ENCODE measurements at places on chromosomes 6 and 20. TPM values are rescaled to one million over a fixed set of nuclear protein-coding genes. Genes with fewer than 3 reads are reported as not detected.

GRCh38 chr6:91486200-91486599 lies 899.3 kb upstream of the MAP3K7 start:
- no peak for DNase-seq

GRCh38 chr6:107470364-107470763 lies 11.0 kb upstream of the PDSS2 start:
- DNase-seq, result no peak

DNA sequence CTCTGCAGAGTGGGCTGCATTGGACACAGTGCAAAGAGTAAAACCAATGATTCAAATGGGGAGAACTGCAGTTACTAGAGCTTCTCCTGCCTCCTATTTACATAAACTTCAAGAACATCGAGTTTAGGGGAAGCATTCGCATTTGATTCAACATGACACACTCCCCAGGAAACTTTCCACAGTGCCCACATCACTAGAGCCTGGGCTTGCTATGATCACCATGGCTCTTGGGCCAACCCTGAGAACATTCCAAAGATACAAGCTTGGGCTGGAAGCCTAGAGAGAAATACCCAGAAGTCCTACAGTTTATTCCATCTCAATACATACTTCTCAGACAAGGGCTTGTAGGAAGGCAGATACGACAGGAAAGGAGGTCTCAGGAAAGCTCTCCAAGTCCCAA lies 337.9 kb downstream of the CD83 start:
- DNase-seq, result no peak

- DNase-seq, result no peak
Observed at GRCh38 chr6:119482850-119483285, 133.3 kb upstream of the MAN1A1 start.

DNA sequence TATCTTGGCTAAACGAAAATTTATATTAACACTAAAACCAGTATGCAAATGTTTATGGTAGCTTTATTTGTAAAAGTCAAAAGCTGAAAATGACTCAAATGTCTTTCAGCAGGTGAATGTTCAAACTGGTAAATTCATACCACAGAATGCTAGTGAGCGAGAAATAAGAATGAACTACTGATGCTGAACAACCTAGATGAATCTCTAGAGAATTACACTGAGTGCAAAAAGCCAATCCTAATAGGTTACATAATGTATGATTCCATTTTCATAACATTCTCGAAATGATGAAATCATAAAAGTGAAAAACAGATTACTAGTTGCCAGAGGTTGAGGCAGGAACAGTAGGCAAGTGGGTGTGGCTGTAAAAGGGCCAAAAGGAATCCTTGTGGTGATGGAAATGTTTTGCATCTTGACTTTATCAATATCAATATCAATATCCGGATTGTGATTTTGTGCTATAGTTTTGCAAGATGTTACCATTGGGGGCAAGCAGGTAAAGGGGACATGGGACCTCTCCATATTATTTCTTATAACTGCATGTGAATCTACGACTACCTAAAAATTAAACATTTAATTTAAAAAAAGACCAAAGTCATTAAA lies 26.1 kb downstream of the ZNF311 start:
- no peak for DNase-seq

- DNase-seq, result no peak
Observed at GRCh38 chr6:167140589-167141474, 16.9 kb downstream of the GPR31 start.

GRCh38 chr6:27136077-27136644 lies 111.3 kb upstream of the PRSS16 start:
- no peak for DNase-seq

- DNase-seq, result no peak
Observed at GRCh38 chr20:40980828-40981310, 47.8 kb upstream of the TOP1 start.

DNA sequence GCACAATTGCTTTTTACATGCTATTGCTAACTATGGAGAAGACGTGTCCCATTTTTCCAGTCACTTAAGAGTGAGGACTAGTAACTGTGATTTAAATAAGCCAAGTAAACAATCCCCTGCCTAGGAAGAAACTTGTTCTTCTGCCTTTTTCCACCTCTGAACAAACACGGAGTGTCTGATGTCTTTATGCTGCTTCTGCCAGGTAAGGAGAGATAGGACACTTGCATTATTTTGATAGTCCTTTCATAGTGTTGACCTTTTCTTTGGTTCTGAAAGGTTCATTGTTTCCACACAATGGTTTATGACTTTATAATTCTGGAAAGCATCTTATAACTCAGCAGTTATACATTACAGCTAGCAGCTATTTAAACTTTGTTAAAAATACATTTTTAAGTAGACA lies 8.4 kb downstream of the LRP11 start:
- DNase-seq, result no peak

DNA sequence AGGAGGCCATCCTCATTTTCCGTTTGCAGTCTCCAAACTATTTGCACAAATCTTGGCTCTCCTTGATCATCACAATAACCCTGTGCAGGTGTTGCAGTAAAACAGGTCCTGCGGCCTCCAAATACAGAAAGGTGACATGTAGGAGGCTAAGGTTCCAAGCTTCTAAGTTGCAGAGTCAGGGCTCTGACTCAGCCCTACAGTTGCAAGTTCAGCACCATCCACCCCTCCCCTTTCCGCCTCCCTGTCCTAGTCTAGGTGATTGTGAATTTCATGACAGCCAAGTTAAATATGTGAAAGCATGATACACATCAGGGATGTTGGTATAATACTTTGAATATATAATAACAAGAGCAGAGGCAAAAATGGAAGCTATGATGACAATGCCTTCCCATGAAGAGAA lies 317.3 kb upstream of the CDH4 start:
- DNase-seq, result no peak

GRCh38 chr20:63688228-63689045 lies 8.0 kb upstream of the TNFRSF6B start:
- no peak for DNase-seq

GRCh38 chr6:157236040-157236725 lies 87.1 kb downstream of the TMEM242 start:
- peak; percentile 18 for DNase-seq

GRCh38 chr20:33372993-33373441 lies 28.3 kb downstream of the CDK5RAP1 start:
- no peak for DNase-seq

GRCh38 chr20:13736436-13737191 lies 48.1 kb downstream of the ESF1 start:
- DNase-seq, result no peak

DNA sequence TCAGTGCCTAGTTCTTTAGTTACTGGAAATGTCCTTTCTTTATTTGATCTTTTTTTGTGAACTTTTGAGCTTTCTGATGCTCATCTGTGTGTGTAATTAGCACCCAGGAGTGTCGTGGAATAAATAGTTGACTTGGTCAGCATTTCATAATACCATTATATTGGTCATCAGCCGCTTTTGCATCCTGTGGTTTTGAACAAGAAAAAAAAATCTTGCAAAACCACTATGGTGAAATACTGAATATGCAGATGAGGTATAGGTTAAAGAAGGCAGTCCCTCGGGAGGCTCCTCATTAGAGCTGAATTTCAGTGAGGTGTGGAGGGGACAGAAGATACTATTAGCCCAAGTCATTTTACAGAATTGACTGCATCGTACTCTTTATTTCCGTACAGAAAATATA lies 90.1 kb downstream of the FOXO3 start:
- DNase-seq, result no peak

DNA sequence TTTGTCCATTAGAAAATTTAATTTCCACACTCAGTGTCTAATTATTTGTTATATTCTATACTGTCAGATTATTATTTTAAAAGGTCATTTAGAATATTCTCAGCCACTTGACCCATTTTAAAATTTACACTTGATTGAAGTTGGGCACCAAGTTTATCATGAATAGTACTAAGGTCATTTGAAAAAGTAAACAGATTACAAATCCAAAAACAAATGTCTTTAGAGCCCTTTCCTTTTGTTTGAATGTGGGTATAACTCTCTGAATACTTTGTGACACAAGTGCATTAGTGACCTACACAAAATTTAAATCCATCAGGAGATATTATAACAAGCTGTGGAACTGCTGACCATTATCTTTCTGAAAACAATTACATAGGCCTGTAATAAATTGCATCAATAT lies 11.3 kb downstream of the HIVEP2 start:
- DNase-seq, result no peak

DNA sequence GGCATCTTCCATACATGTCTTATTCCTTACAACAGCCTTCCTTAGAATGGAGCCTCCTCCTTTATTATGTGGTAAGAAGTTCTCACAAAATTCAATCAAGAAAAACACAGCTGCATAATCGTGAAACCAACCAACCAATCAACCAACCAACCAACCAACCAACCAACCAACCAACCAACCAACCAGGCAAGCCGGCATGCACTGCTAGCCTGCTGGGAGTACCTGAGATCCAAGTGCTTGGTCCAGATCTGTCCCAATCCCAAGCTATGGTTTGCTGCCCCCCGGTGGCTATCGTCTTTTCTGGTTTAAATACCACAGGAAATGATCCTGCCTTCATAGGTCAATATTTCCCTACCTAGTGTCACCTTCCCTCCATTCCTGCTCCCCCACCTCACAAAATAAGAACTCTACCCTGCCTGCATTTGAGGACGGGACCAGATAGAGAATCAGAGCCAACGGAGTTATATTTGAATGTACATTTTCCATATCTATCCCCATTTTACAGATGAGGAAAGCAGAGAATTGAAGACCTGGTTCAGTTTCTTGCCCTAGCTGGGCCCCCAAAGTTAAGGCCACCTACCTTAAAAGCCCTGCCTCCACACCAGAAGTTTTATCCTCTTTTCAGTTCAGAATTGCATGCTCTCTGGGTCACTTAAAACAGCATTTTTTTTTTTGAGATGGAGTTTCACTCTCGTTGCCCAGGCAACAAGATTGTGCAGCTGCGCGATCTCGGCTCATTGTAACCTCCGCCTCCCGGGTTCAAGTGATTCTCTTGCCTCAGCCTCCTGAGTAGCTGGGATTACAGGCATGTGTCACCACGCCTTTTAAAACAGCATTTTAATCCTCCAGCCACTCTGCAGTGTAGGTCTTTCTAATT lies 27.1 kb downstream of the RAB44 start:
- DNase-seq, result peak; percentile 85

DNA sequence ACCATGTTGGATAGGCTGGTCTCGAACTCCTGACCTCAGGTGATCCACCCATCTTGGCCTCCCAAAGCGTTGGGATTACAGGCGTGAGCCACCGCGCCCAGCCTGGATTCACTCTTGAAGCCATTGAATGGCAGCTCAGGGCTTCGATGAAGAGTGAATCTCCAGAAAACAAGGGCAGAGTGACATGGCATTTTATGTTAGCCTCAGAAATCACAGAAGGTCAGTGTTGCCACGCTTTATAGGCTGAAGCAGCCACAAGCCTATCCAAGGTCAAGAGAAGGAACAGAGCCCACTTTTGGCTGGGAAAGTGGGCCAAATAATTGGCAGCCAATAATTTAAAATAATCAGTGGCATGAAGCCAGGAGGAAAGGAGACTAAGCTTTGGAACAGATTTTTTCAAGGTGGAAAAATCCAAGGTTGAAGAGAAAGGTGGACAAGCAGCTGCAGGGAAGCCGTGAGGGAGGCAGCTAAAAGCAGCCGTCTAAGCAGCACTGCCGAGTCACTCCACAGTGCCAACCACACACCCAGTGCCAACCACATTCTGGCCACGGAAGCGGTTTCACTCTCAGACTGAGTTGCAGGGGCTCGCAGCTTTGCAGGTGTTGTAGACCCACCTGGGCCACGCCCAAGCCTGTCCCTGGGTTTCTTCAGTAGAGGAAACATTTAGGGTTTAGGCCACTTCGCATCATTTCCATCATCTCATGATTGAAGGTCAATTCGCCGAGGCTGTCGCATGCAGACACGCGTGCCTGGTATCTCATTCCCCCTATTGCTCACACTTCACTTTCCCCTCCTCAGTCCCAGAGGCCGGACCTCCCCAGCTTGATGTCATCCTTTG lies 17.4 kb upstream of the AVP start:
- peak; percentile 92 for DNase-seq

- no peak for DNase-seq
Observed at GRCh38 chr6:169256061-169256460, 2.4 kb upstream of the THBS2 start.

- no peak for DNase-seq
Observed at GRCh38 chr20:59221707-59222252, 58.2 kb downstream of the ZNF831 start.

DNA sequence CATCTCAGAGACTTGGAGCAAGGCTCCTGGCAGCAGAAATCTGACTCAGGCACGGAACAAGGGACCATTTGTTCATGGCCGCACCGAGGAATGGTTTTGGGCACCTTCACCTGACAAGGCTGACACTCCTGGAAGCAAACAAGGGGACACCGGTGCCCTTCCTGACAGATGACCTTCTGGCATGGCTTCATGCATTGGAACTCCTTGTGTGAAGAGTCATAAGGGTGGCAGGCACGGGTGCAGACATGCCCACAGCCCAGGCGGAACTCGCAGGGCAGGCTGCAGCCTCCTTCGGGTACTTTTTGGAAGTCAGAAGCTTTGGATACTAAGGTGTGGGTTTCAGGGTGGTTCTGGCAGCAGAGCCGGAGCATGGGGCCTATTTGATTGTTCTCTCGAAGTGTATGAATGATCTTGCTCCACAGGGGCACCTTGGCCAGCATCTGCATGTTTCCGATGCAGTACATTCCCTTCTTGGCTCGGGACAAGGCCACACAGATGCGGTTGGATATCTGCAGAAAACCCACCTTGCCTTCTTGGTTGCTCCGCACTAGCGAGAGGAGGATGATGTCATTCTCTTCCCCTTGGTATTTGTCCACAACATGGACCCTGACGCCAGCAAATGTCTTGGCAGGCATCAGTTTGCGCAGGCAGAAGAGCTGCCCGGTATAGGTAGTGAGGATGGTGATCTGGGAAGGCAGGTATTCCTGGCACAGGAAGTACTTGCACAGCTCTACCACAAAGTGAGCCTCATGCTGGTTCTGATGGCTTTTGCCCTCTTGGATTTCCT lies 28.8 kb downstream of the ZNFX1 start:
- DNase-seq, result no peak

DNA sequence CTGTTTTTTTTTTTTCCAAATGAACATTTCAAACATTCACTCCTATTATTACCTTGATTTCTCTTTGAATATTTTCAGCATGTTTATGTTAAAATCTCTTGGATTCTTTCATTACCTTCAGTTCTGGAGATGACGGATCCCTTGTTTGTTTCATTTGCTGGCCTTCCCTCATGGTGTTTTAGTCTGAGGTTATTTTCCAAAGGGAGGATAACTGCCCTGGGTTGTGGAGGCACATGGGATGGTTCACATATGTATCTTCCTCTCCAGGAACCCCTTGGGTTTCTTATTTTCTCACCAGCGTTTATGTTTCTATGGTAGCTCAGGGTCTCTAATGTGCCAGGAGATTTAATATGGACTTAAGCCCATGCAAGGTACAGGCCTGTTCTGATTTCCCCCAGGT lies 36.3 kb downstream of the ECT2L start:
- DNase-seq, result no peak

GRCh38 chr6:72850469-72850868 lies 228.6 kb downstream of the KCNQ5 start:
- DNase-seq, result no peak

Gene C20orf141
- not detected for total RNA-seq

Gene JARID2
- 25.5 TPM for total RNA-seq

Gene CLVS2
- total RNA-seq, result not detected

Gene RMND1
- 19.7 TPM for total RNA-seq
